Femur (tissue), 1 donor: ENCODE measurements at places on chromosomes 2 and 18.
A peak's percentile ranks its signal among the peaks of the same experiment; 100 is the strongest.

DNA sequence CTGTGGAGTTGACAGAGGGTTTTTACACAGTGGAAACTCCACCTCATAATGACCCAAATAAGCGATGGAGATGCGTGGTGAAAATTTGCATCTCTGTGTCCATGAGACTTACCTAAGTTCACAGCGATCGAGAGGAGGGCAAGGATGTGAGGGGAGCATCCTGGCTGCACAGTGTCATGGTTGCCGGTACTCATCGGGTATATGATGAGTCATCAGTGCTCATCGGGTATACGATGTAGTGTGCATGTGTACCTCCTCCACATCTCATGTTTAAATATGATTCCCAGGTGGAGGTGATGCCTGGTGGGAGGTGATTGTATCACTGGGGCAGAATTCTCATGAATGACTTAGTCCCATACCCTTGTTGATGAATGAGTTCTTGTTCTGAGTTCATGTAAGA, 233.5 kb downstream of the MYT1L start:
- no peak for DNase-seq

GRCh38 chr2:86621280-86621943, 2.3 kb downstream of the RNF103 start:
- no peak for DNase-seq

DNA sequence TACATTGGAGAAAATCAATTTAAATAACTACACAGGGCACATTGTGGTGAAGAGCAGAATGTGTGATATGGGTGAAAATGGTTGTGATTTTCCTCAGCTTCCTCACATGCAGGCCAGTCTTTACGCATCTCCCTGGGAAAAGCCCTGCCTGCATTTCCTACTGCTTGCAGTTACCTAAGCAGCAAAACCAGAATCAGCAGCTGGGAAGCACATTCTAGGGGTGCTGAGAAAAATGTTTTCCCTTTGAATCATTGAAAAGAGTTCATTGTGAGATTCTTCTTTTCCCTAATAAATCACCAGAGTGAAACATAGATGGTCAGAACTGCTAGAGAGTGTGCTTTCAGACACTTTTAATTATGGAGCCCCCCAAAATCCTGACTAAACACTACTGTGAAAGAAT, 656.0 kb downstream of the TDRD15 start:
- DNase-seq: no peak

GRCh38 chr2:85708641-85709040, 14.5 kb downstream of the GNLY start:
- no peak for DNase-seq

DNA sequence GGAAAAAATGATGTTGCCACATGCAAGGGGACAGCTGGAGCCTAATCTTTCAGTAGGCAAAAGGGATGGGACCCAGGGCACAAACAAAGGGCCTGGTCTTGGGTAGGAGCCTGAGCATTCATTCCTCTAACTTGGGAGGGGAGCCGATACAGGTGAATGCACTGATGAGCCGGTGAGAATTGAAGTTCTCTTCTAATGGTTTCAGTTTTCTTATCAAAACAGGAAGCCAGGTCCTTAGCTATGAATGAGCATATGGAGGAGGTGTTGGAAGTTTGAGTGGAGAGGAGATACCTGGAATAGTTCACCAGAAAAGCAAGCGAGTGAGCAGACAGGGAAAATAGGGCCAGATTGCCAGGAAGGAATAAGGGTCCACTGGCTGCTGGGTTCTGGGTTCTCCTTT, 10.1 kb downstream of the DPP4 start:
- DNase-seq: no peak

GRCh38 chr18:57775937-57776336, 27.2 kb downstream of the ATP8B1 start:
- DNase-seq: no peak

DNA sequence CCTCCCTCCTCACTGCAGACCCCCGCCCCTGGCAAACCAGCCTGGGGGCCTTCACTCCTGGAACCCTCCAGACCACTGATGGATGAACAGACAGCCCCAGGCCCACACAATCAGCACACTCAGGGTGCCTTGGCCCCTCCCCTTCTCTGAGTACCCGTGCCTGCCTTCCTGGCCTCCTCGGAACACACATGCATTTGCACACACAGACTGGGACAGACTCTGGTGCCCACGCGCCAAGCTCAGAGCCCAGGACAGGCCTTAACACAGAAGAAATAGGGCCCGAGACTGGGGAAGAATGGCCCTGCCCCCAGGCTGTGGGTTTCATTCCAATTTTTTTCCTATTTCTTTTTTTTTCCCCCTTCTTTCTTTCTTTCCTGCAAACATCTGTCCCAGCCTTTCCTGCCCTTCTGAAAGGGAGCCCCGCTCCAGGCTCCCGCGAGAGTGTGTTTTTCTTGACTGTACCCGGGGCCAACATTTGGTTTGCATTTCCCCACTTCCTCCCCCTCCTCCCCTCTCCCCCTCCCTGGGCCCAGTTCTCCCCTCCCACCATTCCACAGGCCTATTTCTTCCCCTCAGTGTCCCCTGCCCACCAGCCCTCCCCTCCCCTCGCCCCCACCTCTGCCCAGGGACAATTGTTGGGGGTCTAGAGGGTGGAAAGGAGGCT, 618 bp upstream of the TNS1 start:
- peak; percentile 91 for DNase-seq

DNA sequence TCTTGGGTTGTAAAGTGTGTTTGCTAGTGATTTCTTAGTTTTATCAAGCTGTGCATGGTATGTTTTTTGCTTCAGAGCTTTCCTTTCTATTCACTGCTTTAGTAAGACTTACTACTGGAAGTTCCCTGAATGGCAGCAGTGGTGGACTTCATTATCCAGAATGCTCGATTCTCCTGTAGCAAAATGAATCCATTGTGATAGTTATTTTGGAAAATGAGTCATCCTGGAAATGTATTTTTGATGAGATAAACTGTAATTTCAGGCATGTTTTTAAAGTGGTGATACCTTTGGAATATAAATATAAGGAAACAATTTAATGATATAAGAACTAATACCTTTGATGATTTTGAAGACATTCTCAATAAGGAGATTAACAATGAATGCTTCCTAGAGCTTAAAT, 387.1 kb downstream of the PTPRM start:
- no peak for DNase-seq

DNA sequence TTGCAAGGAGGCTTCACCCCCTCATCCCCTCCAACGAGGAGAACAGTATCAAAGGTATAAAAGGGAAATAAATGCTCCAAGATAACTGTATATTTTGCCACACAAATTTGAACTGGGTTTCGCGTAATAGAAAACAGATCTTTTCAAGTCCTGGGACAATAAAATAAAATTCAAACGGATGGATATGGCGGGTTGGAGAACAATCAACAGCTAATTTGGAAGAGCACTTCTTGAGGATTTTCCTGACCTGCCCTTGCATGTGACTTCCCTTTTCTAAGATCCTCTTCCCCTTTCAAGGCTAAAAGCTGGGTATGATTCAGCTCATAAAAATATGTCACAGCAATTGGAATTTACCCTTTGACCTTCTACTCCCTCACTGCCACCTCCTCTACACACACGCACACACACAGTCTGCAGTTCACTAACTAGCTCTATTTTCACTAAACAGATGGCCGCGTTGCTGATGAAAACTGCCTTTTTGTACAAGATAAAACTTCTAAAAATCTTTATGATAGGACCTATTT, 386.9 kb downstream of the FIGN start:
- DNase-seq: no peak
